ENCODE measurements at places on chromosomes 11 and 22.

GRCh38 chr11:65183201-65183891 lies 1.6 kb downstream of the CAPN1 start:
- no peak for DNase-seq

- DNase-seq = no peak
These were observed 106.8 kb upstream of the NECTIN1 start for GRCh38 chr11:119835753-119836152.

GRCh38 chr22:39348909-39349505 lies 784 bp upstream of the SYNGR1 start:
- DNase-seq = no peak

DNA sequence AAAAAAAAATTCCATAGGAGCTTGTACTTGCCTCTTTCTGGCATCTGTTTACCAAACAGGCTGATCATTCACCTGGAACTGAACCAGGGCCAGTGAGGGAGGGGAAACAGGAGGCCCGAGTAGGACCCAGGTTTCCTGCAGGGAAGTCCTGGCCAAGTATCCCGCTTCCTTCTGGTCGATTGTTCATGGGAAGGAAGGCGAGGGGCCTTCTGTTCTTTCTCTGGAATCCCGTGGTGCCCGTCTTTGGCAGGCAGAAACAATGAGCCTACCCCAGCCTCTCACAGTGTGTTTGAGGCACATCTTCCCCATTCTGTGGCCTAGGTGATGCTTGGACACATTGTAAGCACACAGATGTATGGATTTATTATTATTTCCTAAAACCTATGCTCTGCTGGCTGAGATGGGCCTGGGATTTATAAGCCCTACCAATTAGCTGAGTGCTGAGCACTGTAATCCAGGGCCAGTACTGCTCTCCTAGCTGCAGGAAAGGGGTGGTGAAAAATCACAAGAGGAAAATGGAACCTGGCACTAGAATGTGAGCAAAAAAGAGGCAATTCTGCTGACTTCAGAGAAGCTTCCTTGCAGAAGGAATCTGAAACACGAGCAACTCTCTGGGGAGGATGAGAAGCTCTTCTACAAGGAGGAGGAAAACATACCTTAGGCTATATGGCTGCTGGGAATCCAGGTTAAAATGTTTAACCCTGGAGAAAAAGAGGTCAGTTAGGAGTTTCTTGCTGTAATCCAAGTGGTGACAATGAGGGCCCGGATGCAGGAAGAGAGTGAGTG lies 53.5 kb downstream of the PRR5L start:
- DNase-seq = no peak

- DNase-seq = no peak
These were observed 72.2 kb downstream of the LINC01488 start for GRCh38 chr11:69553416-69554357.

GRCh38 chr11:67371189-67371910 lies 2.0 kb downstream of the CLCF1 start:
- DNase-seq = no peak

GRCh38 chr11:84648471-84648870 lies 978.7 kb downstream of the DLG2 start:
- no peak for DNase-seq

DNA sequence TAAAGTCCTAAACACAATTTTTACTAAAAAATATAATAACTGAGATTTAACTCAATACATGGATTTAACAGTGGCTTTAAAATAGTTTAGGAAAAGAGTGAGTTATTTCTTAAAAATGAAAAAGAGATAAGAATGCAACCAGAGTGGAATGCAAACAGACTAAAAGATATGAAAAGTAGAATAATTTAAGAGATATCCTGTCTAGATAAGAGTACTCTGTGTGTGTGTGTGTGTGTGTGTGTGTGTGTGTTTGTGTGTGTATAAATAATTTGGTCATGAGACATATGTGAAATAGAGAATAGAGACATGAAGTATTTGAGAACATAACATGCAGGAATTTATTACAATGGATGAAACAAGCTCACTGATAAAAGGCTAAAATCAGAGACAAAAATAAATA lies 986.9 kb upstream of the CHORDC1 start:
- no peak for DNase-seq
